Stimulated activated naive B cell treated with anti-CD40 and anti-IgM and Interleukin-4, amounts not matched to agents 10 μg/mL and 1 μg/mL and 100 μg/mL, for 72 hours (primary cell): ENCODE measurements at places on chromosomes 12 and 14.
A peak's percentile ranks its signal among the peaks of the same experiment; 100 is the strongest.

DNA sequence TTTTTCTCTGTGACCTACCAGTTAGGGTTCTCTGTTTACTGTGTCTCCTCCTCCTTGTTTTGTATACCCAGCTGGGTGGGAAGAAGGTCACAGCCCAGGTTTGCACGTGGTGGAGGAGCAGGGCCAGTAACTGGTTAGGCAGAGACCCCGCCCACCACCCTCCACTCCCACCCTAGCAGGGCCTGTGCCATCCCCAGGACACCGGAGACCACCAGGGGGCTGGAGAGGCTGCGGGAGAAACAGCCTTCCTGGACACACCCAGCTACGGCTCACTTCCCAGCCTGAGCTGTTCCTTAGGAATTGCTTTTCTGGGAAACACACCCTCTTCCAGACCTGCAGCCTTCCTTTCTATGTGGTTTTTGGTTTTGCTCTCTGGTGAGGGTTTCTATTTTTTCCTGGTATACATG lies 21.1 kb downstream of the BDKRB2 start:
- H3K36me3 ChIP-seq: peaks cover 4% of the 10 kb centered on the region
- H3K4me1 ChIP-seq: no peaks in the 10 kb centered on the region
- no peak for DNase-seq
- H3K27me3 ChIP-seq: peaks cover 24% of the 10 kb centered on the region
- no peak overlapping the region for H3K27ac ChIP-seq
- H3K4me3 ChIP-seq: no peak overlapping the region

GRCh38 chr14:89826596-89826995 lies 127.9 kb downstream of the EFCAB11 start:
- H3K27me3 ChIP-seq: no peaks in the 10 kb centered on the region
- H3K4me1 ChIP-seq: no peaks in the 10 kb centered on the region
- H3K27ac ChIP-seq: no peak overlapping the region
- no peak overlapping the region for H3K4me3 ChIP-seq

- H3K27ac ChIP-seq: no peak overlapping the region
- no peak for DNase-seq
- H3K4me1 ChIP-seq: peaks cover 21% of the 10 kb centered on the region
- H3K27me3 ChIP-seq: peaks cover 65% of the 10 kb centered on the region
- no peaks in the 10 kb centered on the region for H3K36me3 ChIP-seq
These were observed 3.1 kb downstream of the LRFN5 start for GRCh38 chr14:41609704-41610183.

DNA sequence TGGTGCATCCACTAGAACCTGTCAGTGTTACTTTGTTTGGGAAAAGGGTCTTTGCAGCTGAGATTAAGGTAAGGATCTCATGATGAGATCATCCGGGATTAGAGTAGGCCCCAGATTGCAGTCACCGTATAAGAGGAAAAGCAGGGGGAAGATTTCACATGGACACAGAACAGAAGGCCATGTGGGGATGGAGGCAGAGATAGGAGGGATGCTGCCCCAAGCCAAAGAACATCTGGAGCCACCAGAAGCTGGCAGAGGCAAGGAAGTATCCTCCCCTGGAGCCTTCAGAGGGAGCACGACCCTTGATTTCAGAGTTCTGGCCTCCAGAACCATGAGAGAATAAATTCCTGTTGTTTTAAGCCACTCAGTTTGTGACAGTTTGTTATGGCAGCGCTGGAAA lies 39.6 kb downstream of the CMKLR1 start:
- H3K27ac ChIP-seq: peak overlapping the region; percentile 16
- no peak for DNase-seq
- H3K4me1 ChIP-seq: peaks cover 7% of the 10 kb centered on the region
- H3K27me3 ChIP-seq: peaks cover 14% of the 10 kb centered on the region
